ENCODE measurements at places on chromosomes 13 and 19.

GRCh38 chr13:26019251-26019650, 32.6 kb downstream of the SHISA2 start:
- peak; percentile 81 for DNase-seq

GRCh38 chr13:106382534-106382933, 152.9 kb downstream of the EFNB2 start:
- no peak for DNase-seq

GRCh38 chr19:49727217-49728030, 35.7 kb downstream of the TSKS start:
- peak; percentile 91 for DNase-seq

- DNase-seq = peak; percentile 93
Observed at GRCh38 chr13:104571161-104571892, 1505.1 kb upstream of the SLC10A2 start.

DNA sequence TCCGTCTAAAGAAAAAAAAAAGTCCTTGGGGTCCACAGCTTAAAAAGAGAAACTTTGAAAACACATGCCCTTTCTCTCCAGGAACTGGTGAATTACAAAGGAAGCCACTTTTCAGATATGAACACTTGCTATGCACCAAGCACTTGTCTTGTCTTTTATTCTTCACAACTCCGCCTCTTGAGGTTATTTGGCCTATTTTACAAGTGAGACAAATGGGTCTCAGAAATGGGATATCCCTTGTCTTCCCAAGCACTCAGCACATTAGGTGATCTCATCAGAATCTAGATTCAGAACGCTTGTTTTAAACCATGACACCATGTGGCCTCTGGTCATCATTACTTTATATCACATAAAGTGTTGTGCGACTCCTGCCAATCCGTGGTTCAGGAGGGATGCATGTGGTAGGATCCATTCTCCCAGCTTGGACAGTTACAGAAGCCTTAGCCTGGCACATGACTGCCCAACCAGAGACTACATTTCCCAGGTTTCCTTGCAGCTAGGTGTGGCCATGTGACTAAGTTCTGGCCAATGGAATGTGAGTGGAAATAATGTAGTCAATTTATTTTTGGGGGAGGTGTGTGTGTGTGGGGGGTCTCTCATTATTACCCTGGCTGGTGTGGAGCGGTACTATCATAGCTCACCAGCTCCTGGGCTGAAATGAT, 13.9 kb downstream of the TSKS start:
- no peak for DNase-seq

DNA sequence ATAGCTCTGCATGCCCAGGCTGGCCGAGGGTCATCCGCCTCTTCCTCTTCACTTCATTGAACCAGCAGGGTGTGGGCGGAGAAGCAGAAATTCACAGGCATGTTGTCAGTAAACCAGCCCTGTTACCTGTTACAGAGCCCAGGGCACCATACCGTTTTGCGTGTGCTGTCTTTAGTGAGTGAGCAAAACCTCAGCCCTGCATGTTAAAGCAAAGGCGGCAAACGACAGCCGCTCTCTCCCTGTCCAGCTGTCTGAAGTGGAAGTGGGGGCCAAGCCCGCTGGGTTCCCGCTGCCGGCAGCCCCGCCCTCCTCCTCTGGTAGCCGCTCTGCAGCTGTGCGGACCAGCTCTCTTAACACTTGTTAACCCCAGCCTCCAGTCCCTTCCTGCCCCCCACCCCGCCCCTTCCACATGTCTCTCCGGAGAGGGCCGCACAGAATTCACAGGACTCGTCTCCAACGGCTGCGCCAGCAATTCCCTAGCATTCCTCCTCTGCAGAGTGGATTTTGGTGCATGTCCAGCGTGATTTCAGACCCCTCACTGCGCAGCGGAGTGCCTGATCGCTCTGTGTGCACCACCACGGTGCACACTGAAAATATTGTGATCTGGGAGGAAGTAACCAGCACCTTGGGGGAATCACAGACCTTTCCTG, 12.7 kb downstream of the KLHL26 start:
- DNase-seq = peak; percentile 72

GRCh38 chr19:46544651-46545050, 49.0 kb upstream of the PNMA8B start:
- no peak for DNase-seq

All from kidney (tissue), 22 donors.